ENCODE measurements at places on chromosomes 7 and 10.

DNA sequence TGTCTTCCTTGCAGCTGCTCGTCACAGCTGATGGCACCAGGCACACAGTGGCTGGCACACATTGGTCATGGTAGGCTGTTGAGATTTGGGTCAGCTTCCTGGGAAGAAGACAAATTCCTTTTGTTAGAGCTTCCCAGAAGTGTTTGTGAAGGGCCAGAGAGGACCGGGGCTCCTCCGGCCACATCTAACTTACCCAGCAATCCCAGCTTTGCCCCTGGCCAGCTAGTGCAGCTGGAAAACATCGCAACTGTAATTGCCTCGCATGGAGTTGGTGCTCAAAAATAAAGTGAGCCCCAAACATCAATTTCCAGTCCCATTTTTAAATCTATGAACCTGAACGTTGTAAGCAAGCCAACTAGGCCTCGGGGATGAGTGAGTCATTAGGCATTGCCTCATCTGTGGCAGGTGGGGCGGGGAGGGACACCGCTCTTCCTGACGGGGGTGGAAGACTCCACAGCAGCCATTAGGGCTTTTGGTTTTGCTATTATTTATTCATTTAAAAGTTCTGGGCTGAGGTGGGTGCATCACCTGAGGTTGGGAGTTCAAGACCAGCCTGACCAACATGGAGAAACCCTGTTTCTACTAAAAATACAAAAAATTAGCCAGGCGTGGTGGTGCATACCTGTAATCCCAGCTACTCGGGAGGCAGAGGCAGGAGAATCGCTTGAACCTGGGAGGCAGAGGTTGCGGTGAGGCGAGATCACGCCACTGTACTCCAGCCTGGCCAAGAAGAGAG is 12.4 kb downstream of the CPA5 start:
- DNase-seq, result peak; percentile 88

DNA sequence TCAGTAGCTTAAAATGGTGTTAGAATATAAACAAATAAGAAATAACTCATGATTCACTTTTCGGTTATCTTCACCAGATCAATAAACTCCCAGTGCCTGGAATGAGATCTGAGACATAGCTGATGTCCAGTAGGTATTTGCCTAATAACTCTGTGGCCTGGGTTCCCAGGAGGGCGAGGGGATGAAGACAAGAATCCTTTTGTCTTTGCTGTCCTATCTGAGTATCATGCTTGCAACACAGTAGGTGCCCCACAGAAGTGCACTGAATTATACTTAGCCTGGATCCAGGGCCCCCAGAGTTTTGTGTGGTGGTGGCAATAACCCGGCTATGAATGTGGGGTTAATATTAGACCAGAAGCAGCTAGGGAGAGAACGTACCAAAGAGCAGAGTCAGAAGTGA is 350.1 kb upstream of the AOAH start:
- no peak for DNase-seq

GRCh38 chr7:131726031-131726430 is 169.6 kb upstream of the PODXL start:
- DNase-seq, result no peak

- no peak for DNase-seq
These were observed 93.8 kb upstream of the SVIL start for GRCh38 chr10:29728541-29729049.

- no peak for DNase-seq
These were observed 78.1 kb upstream of the NEBL start for GRCh38 chr10:20975236-20975635.

DNA sequence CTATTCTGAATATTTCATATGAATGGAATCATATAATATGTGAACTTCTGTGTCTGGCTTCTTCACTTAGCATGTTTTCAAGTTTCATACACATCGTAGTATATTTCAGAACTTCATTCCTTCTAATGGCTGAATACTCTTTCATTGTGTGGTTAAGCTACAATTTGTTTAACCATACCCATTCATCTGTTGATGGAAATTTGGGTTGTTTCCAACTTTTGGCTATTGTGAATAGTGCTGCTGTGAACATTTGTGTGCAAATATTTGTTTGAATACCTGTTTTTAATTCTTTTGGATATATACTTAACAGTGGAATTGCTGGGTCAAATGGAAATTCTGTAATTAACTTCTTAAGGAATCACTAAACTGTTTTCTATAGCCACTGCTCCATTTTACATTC is 86.0 kb upstream of the MDFIC start:
- DNase-seq, result no peak

- peak; percentile 23 for DNase-seq
These were observed 2.9 kb downstream of the IGF2BP3 start for GRCh38 chr7:23467291-23467805.

GRCh38 chr7:28091190-28091589 is 89.4 kb downstream of the JAZF1 start:
- no peak for DNase-seq

- DNase-seq, result peak; percentile 9
These were observed 255.9 kb upstream of the GLI3 start for GRCh38 chr7:42492920-42493319.

GRCh38 chr7:116799916-116800315 is 62.5 kb upstream of the CAPZA2 start:
- no peak for DNase-seq

All from cardiac muscle cell (in vitro differentiated cells and primary cell).